ENCODE measurements at places on chromosomes 1 and 21. TPM values are rescaled to one million over a fixed set of nuclear protein-coding genes. Genes with fewer than 3 reads are reported as not detected.
A peak's percentile ranks its signal among the peaks of the same experiment; 100 is the strongest.

- no peak for DNase-seq
- H3K27me3 ChIP-seq: peaks cover 19% of the 10 kb centered on the region
- no peak overlapping the region for H3K27ac ChIP-seq
- H3K4me1 ChIP-seq: no peaks in the 10 kb centered on the region
- no peak overlapping the region for H3K4me3 ChIP-seq
- H3K36me3 ChIP-seq: no peaks in the 10 kb centered on the region
Measured at GRCh38 chr1:160877221-160877620, 7.8 kb downstream of the ITLN1 start.

DNA sequence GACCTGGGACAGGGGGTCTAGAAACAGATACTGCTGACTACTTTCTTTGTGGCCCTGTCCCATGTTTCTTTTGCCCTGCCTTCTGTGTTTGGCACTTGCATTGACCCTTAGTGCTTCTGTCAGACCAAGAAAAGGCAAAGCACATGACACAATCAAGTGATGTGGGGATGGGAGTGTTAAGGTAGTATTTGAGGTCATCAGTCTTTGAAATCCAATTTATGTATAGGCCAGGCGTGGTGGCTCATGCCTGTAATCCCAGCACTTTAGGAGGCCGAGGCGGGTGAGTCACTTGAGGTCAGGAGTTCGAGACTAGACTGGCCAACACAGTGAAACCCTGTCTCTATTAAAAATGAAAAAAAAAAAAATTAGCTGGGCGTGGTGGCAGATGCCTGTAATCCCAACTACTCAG lies 26.0 kb downstream of the SERBP1 start:
- no peak overlapping the region for H3K27ac ChIP-seq
- peaks cover 9% of the 10 kb centered on the region for H3K4me1 ChIP-seq
- no peaks in the 10 kb centered on the region for H3K36me3 ChIP-seq
- no peaks in the 10 kb centered on the region for H3K27me3 ChIP-seq
- no peak overlapping the region for H3K4me3 ChIP-seq

GRCh38 chr1:99818063-99818699 lies 32.0 kb upstream of the AGL start:
- no peak overlapping the region for H3K27ac ChIP-seq
- no peak overlapping the region for H3K4me3 ChIP-seq
- H3K4me1 ChIP-seq: no peaks in the 10 kb centered on the region
- DNase-seq: no peak
- no peaks in the 10 kb centered on the region for H3K36me3 ChIP-seq

DNA sequence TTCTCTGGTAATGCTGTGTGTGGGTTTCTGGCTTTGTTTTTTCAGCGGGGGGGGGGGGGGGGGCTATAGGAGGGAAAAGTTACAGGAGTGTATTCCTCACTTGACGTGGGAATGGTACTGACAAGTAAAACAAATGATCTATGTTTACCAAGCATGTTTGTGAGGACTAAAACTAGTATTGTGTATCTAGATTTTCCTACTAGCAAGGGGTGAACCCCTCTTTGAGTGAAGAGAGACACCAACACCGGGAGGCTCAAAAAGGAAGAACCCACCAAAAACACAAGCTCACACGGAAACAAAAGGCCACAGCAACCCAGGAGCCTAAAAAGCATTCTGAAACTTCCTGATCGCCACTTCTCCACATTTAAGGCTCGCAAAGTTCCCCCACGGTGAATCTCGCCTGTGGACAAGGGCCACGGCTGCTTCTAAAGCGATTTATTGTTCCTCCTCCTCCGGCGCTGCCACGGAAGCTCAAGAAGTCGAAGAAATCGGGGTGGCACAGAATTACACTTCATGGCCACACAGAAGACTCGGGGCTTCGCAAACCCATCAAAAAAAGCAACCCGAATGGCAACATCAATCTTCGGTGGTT lies 703 bp downstream of the PUM1 start:
- H3K27ac ChIP-seq: peak overlapping the region; percentile 94
- peaks cover 23% of the 10 kb centered on the region for H3K4me1 ChIP-seq
- no peak for DNase-seq
- peaks cover 10% of the 10 kb centered on the region for H3K36me3 ChIP-seq
- H3K4me3 ChIP-seq: peak overlapping the region; percentile 85
- no peaks in the 10 kb centered on the region for H3K27me3 ChIP-seq

GRCh38 chr1:228085287-228085951 lies 2.9 kb downstream of the ARF1 start:
- peak overlapping the region; percentile 100 for H3K4me3 ChIP-seq
- H3K27ac ChIP-seq: peak overlapping the region; percentile 78
- H3K36me3 ChIP-seq: peaks cover 29% of the 10 kb centered on the region
- DNase-seq: peak; percentile 48
- H3K27me3 ChIP-seq: no peaks in the 10 kb centered on the region
- peaks cover 53% of the 10 kb centered on the region for H3K4me1 ChIP-seq

- H3K4me3 ChIP-seq: no peak overlapping the region
- H3K36me3 ChIP-seq: no peaks in the 10 kb centered on the region
- no peaks in the 10 kb centered on the region for H3K27me3 ChIP-seq
- no peak for DNase-seq
- H3K27ac ChIP-seq: no peak overlapping the region
- no peaks in the 10 kb centered on the region for H3K4me1 ChIP-seq
Measured at GRCh38 chr1:182330303-182330702, 61.3 kb downstream of the GLUL start.

Gene GUK1
- total RNA-seq: 278 TPM

Gene CENPL
- 14.4 TPM for total RNA-seq
